ENCODE measurements at places on chromosomes 2 and 18. TPM values are rescaled to one million over a fixed set of nuclear protein-coding genes. Genes with fewer than 3 reads are reported as not detected.

The LIMS3 gene
- 10.0 TPM for total RNA-seq

The PARD6G gene
- 10.4 TPM for total RNA-seq

The PRKAG3 gene
- total RNA-seq = not detected

GRCh38 chr2:51710222-51710621 is 678.3 kb upstream of the NRXN1 start:
- no peak overlapping the region for H3K27ac ChIP-seq
- H3K27me3 ChIP-seq = no peaks in the 10 kb centered on the region
- H3K4me3 ChIP-seq = no peak overlapping the region
- DNase-seq = peak; percentile 31

DNA sequence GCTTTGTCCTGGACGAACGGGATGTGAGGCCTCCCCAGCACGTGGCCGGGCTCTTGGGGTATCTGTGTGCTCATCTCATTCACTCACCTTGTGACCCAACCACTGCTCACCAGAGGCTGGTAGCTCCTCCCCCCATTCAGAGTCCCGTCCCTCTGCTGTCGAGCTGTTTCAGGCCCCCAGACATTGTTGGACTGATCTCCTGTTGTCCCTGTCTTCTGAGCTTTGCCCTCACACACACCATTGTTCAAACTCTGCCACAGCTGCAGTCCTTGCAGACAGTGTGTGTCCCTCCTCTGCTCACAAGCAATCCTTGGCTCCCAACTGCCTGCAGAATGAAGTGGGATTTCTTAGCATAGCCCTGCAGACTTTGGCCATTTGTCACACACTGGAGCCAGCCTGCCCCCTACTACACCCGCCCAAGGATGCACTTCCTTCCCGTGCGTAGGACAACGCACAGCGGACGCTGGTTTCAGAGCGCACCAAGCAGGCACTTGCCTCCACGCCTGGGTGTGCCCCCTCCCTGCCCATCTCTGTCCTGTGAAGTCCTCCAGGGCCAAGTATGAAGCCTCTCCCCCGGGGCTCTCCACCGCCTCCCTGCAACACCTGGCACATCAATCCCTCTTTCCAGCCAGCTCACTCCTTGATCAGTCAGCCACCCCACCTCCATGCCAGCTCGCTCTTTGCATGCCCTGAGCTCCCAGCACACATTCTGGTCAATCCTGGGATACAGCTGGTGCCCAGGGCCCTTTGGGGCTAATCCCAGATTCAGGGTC is 16.5 kb upstream of the PRLH start:
- DNase-seq = no peak
- peaks cover 3% of the 10 kb centered on the region for H3K36me3 ChIP-seq
- H3K27ac ChIP-seq = peak overlapping the region; percentile 8

DNA sequence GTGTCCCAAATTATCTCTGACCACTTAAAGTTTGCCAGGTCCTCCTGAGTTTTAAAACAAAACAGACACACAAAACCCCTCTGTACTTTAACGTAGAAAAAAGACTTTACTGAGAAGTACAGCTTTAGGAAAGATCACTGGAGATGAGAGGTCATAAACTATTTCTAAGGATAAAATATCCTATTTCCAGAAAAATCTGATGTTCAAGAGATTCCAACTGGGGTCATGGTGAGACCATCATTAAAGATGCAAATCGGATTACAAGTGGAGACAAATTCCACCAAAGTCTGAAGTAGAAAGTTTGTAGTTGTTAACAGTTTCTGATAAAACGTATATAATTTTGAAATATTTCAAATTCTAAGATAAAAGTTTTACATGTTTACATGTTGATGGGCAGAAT is 241.6 kb downstream of the TCF4 start:
- no peak for DNase-seq
- H3K4me1 ChIP-seq = peaks cover 15% of the 10 kb centered on the region
- no peak overlapping the region for H3K4me3 ChIP-seq
- H3K36me3 ChIP-seq = peaks cover 5% of the 10 kb centered on the region

DNA sequence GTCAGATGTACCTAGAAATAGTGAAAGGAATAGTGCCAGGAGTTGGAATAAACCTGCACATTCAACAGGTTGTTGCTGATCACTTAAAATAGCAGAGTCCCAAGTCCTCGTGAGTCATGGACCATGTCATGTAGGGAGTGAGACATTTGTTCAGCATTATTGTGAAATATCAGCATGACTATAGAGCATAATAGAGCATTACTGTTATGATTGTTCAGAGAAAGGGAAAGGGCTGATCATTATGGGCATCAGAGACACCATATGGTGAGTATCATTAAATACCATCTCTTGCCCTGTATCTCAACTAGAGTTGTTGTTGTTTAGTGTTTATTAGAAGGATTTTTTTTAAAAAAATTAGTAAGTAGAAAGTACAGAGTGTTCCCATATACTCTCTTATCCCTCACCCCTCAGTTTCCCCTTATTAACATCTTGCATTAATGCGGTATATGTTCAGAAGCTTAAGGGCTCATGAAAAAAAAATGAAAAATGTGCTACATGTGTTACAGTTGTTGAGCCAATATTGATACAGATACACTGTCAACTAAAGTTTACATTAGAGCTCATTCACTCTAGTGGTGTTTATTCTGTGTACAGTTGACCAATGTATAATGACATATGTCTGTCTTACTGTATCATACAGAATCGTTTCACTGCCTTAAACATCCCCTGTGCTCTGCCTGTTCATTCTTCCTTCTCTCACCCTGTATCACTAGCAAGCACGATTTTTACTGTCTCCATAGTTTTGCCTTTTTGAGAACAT is 5.7 kb downstream of the ELAC1 start:
- no peak for DNase-seq
- H3K4me3 ChIP-seq = no peak overlapping the region
- peaks cover 9% of the 10 kb centered on the region for H3K4me1 ChIP-seq
- peaks cover 43% of the 10 kb centered on the region for H3K36me3 ChIP-seq
- peaks cover 4% of the 10 kb centered on the region for H3K27me3 ChIP-seq

- H3K36me3 ChIP-seq = no peaks in the 10 kb centered on the region
- H3K27ac ChIP-seq = peak overlapping the region; percentile 6
- H3K4me3 ChIP-seq = no peak overlapping the region
- DNase-seq = no peak
These were observed 177.7 kb downstream of the TMEM247 start for GRCh38 chr2:46657042-46657504.

DNA sequence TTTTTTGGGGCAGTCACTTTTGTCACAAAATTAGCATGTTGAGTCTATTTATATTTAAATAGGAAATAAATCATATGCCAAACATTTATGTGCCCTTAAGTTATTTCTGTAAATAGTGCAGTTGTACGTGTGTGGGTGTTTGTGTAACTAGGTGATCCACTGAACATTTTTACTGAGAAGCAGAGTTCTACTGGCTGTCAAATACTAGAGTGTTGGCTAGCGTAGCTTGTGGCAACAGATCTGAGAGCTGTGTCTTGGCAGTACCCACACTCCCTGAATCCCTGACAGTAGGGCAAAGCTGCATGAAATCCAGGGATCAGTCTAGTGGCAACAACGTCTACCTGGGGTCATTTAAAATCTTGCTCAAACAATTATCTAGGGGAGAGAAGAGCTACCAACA is 273.1 kb upstream of the SLC8A1 start:
- H3K4me1 ChIP-seq = no peaks in the 10 kb centered on the region
- no peak overlapping the region for H3K4me3 ChIP-seq

- DNase-seq = no peak
- H3K4me3 ChIP-seq = no peak overlapping the region
- H3K27me3 ChIP-seq = no peaks in the 10 kb centered on the region
- H3K4me1 ChIP-seq = peaks cover 3% of the 10 kb centered on the region
- H3K36me3 ChIP-seq = no peaks in the 10 kb centered on the region
- H3K27ac ChIP-seq = no peak overlapping the region
These were observed 12.7 kb downstream of the ABCB11 start for GRCh38 chr2:169018390-169018789.
